ENCODE measurements at places on chromosomes 12 and 14. TPM values are rescaled to one million over a fixed set of nuclear protein-coding genes. Genes with fewer than 3 reads are reported as not detected.

DNA sequence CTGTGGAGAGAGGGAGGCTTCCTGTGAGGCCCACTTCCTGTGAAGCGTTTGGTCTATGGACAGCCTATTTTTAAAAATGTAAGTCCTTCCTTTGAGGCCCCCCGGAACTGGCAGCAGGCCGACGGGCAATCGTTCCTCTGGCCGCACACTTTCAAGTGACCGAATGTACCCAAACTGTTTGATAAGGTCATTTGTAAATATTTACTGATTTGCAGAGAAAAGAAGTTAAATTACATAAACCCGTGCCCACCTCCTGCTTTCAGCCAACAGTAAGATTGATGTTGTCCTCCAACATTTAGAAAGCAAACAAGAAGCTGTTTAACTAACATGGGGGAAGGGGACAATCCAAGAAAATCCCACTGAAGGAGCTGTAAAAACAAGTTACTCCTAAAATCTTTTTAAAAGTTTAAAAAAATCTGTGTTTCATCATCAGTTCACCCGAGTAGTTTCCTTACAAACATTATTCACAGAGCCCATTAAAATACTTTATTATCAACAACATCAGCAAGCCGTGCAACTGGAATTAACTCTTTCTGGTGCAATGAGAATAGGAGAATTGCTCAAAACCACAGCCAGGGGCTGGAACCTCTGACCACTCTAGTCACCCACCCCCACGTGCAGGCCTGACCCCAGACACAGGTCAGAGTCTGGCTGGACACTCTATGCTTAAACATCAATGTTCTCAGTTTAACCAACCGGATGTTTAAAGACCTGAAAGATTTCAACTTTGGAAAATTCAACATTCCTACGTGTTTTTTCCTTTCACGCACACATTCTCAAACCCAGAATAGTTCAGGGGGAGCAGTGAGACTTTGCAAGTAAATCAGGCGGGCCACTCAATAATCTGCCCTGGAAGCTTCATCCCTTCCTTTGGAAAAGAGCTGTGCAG is 65.3 kb downstream of the FOXN3 start:
- no peaks in the 10 kb centered on the region for H3K27me3 ChIP-seq
- H3K27ac ChIP-seq: peak overlapping the region; percentile 70
- peaks cover 39% of the 10 kb centered on the region for H3K36me3 ChIP-seq

GRCh38 chr12:5227708-5228373 is 184.2 kb downstream of the KCNA5 start:
- H3K36me3 ChIP-seq: no peaks in the 10 kb centered on the region
- DNase-seq: no peak
- no peak overlapping the region for H3K4me3 ChIP-seq
- no peak overlapping the region for H3K27ac ChIP-seq
- H3K4me1 ChIP-seq: no peaks in the 10 kb centered on the region
- no peaks in the 10 kb centered on the region for H3K27me3 ChIP-seq

The NKX2-1 gene
- not detected for polyA plus RNA-seq

GRCh38 chr14:105939810-105940508 is 413.6 kb downstream of the TMEM121 start:
- no peaks in the 10 kb centered on the region for H3K4me1 ChIP-seq
- DNase-seq: peak; percentile 15
- H3K27ac ChIP-seq: no peak overlapping the region
- H3K4me3 ChIP-seq: no peak overlapping the region

The FOXN4 gene
- not detected for polyA plus RNA-seq

DNA sequence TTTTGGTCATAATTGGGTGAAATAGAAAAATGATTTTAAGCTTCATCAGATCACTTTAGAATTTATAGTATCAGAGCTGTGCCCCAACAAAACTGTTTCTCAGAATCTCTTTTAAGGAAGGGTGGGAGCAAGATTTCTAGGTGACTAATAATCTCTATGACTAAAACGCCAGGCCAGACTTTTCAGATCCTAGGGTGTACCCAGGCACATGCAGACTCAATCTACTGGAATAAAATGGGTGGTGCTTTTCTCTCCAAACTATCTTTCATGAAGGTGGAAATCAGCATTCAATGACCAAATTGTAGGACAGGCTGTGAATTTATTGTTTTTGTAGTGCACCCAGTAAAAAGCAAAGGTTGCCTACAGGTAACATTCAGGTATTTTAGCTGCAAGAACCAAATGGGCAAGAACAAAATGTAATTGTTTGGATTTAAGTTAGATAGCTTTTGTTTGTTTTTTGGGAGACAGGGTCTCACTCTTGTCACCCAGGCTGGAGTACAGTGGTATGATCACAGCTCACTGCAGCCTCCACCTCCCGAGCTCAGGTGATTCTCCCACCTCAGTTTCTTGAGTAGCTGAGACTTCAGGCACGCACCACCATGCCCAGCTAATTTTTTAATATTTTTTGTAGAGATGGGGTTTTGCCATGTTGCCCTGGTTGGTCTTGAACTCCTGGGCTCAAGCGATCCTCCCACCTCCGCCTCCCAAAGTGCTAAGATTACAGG is 49.5 kb downstream of the PPP2R5C start:
- H3K27me3 ChIP-seq: no peaks in the 10 kb centered on the region
- H3K27ac ChIP-seq: peak overlapping the region; percentile 99
- H3K4me1 ChIP-seq: peaks cover 12% of the 10 kb centered on the region

The ETFBKMT gene
- polyA plus RNA-seq: 1.5 TPM

- DNase-seq: no peak
- no peak overlapping the region for H3K27ac ChIP-seq
- no peaks in the 10 kb centered on the region for H3K36me3 ChIP-seq
- H3K4me1 ChIP-seq: no peaks in the 10 kb centered on the region
- H3K27me3 ChIP-seq: no peaks in the 10 kb centered on the region
- no peak overlapping the region for H3K4me3 ChIP-seq
Observed at GRCh38 chr14:26896447-26896846, 298.6 kb upstream of the NOVA1 start.

The KCNJ8 gene
- polyA plus RNA-seq: not detected

The OR6C65 gene
- not detected for polyA plus RNA-seq

The MOK gene
- 0.67 TPM for polyA plus RNA-seq

The KRT79 gene
- polyA plus RNA-seq: not detected

DNA sequence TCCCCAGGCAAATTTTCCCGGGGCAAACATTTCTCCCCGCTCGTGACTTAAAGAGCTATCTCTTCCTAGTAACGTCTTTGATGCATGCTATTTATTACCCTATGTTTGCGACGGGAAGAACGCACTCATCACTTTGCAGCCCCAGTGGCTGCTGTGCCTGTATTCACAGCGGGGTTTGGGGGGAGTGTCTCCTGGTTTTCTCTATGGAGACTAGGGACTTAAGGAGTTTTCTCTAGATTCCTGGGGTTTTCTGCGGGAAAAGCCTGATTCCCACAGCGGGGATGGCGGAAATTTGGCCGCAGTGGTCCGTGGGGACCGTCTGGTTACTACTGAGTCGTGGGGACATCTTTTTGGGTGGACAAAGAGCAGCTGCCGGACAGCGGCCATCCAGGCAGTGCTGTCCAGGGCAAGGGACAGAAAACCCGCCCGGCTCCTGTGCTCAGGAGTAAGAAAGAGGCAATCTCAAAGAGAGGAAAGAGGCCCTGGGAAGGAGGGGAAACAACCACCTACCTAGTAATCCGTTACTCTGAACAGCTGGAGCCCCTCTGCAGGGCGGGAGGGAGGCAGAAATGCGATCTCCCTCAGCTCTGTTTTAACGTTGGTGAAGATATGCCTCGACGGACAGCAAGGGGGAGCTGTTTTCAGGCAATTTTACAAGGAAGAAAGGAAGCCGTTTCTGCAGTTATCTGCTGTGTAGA is 771 bp upstream of the AVPR1A start:
- peaks cover 20% of the 10 kb centered on the region for H3K4me1 ChIP-seq
- no peak overlapping the region for H3K4me3 ChIP-seq
- DNase-seq: no peak
- H3K27ac ChIP-seq: no peak overlapping the region

GRCh38 chr12:124682425-124683151 is 115.2 kb upstream of the NCOR2 start:
- no peaks in the 10 kb centered on the region for H3K36me3 ChIP-seq
- no peak overlapping the region for H3K4me3 ChIP-seq
- H3K4me1 ChIP-seq: peaks cover 77% of the 10 kb centered on the region
- peak; percentile 69 for DNase-seq
- H3K27ac ChIP-seq: peak overlapping the region; percentile 91

DNA sequence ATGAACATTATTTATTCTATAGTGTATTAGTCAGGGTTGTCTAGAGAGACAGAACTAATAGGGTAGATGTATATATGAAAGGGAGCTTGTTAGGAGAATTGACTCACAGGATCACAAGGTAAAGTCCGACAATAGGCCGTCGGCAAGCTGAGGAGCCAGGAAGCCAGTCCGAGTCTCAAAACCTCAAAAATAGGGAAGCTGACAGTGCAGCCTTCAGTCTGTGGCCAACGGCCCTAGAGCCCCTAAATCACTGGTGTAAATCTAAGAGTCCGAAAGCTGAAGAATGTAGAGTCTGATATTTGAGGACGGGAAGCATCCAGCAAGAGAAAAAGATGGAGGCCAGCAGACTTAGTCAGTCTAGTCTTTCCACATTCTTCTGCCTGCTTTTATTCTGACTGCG is 912.2 kb downstream of the FLRT2 start:
- H3K4me3 ChIP-seq: no peak overlapping the region
- H3K4me1 ChIP-seq: no peaks in the 10 kb centered on the region
- no peaks in the 10 kb centered on the region for H3K36me3 ChIP-seq

DNA sequence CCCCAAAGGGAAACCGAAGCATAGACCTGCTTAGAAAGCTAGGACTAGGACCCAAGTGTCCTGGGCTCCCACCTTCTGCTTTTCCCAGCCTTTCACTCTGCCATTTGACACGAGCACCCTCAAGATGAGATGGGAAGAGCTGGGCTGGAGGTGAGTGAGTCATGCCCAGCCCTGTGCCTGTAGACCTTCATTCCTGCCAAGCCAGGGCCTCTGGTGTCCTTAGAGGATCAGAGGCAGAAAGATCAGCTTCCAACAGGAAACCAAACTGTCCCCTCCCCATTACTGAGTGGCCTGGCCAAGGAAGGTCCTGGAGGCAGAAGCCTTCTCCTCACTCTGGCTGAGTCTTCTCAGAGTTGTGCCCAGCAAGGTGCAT is 3.5 kb downstream of the TMEM63C start:
- H3K27me3 ChIP-seq: no peaks in the 10 kb centered on the region
- H3K36me3 ChIP-seq: no peaks in the 10 kb centered on the region
- DNase-seq: no peak
- H3K27ac ChIP-seq: peak overlapping the region; percentile 13
- H3K4me1 ChIP-seq: peaks cover 47% of the 10 kb centered on the region
- no peak overlapping the region for H3K4me3 ChIP-seq

- no peaks in the 10 kb centered on the region for H3K27me3 ChIP-seq
- peak overlapping the region; percentile 90 for H3K27ac ChIP-seq
- H3K36me3 ChIP-seq: no peaks in the 10 kb centered on the region
Observed at GRCh38 chr12:31325524-31325875, 450 bp downstream of the SINHCAF start.

The KRT75 gene
- polyA plus RNA-seq: not detected

DNA sequence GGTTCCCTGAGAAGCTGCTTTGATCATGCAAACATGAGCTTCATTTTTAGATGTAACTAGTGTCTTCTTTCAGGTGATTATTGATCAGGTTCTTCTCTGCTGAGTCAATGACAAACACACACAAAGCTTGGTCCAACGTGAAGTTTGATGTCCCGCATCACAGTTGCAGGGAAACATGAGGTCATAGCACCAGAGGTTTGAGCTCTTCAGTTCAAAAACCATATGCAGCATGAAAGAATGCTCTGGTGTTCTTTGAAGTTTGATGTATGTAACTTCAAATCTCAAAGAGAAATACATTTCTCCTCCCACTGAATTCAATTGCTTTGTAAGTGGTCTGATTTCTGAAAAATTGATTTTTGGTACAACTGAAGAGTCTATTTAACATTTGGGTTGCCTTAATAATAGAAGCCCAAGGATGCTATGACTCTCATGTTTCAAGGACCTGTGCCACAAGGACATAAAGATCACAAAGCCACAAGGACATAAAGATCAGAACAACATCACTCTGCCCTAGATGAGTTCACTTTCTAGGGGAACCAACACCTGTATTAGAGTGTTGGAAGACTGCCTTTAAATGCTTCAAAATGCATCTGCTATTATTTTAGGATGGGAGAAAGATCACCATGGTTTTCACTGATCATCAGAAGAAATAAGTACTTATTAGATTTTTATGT is 31.1 kb upstream of the AMIGO2 start:
- H3K36me3 ChIP-seq: no peaks in the 10 kb centered on the region
- H3K4me1 ChIP-seq: no peaks in the 10 kb centered on the region
- H3K27ac ChIP-seq: no peak overlapping the region
- no peak overlapping the region for H3K4me3 ChIP-seq

The KRT6C gene
- not detected for polyA plus RNA-seq

Measured in CD14-positive monocyte (primary cell).